Activated T-helper 1 cell treated with anti-CD3 and anti-CD28 coated beads, Interleukin-12 subunit alpha, Interleukin-12 subunit beta, Interleukin-2, Interleukin-4 antibody, amounts not matched to agents 30 ng/mL and 10 ng/mL and 1 ng/mL, durations not matched to agents 14 hours and 24 hours and 36 hours (primary cell): ENCODE measurements at places on chromosomes 5 and 9. TPM values are rescaled to one million over a fixed set of nuclear protein-coding genes. Genes with fewer than 3 reads are reported as not detected.

DNA sequence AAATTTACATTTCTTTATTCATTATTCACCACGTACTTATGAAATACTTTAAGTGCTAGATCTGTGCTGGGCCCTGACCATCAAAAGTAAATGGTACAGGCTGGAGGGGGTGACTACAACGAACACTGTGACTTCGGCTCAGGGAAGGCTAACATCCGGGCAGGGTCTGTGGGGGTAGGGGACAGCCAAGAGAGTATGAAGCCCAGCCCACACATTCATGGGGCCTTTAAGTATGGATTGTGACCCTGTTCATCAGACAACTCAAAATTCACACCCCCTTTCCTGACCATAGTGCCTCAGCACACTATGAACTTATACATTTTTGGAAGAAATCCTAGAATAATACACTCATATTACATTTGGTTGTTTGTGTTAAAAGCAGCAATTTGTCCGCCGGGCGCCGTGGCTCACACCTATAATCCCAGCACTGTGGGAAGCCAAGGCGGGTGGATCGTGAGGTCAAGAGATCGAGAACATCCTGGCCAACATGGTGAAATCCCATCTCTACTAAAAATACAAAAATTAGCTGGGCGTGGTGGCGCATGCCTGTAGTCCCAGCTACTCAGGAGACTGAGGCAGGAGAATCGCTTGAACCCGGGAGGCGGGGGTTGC is 33.3 kb downstream of the MORN5 start:
- DNase-seq, result no peak

GRCh38 chr5:95083606-95084005 is 201.3 kb downstream of the MCTP1 start:
- no peak for DNase-seq

GRCh38 chr9:26975728-26976707 is 19.8 kb downstream of the IFT74 start:
- DNase-seq, result no peak

DNA sequence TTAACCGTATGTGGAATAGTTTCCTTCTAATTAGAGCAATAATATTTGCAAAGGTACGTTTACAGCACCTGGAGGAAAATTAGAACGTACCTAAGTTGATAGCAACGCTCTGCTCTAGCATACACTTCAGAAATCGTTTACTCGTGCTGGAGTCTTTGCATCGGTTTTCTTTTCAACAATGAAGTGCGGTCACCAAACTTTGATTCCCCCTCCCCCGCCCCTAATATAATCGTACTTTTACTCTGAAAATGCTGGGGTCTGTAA is 506 bp downstream of the ADAMTS19 start:
- no peak for DNase-seq

DNA sequence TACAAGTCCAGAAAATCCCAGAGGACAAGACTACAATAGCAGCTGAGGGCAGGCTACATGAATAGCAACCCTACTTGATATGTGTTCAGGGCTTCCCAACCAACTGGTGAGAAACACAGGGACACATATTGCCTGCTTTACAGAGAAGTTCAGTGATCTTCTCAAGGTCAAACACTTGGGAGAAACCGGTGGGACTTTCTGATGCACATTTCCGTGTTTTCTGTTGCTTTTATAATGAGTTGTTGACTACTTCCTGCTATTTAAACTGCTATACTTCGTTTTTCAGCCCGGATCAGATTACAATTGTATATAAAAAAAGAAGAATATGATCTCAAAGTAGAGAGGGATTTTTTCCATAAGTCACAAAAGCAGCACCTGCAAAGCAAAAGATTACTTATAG is 175.1 kb downstream of the SNX18 start:
- no peak for DNase-seq

The HTR1A gene
- not detected in 2 replicates for total RNA-seq

The TCF7 gene
- 76.3 and 77.2 TPM in 2 replicates for total RNA-seq

The FAM200C gene
- 0.65 and 0.98 TPM in 2 replicates for total RNA-seq

The LCNL1 gene
- total RNA-seq, result not detected in 2 replicates

The FLT4 gene
- 0.86 and 1.8 TPM in 2 replicates for total RNA-seq

The PRELID1 gene
- 239 and 250 TPM in 2 replicates for total RNA-seq

The THOC3 gene
- 94.2 and 100 TPM in 2 replicates for total RNA-seq
